Stimulated activated CD8-positive, alpha-beta memory T cell treated with anti-CD3 and anti-CD28 coated beads, Interleukin-7, amount 100 ng/mL, for 1 hour (primary cell): ENCODE measurements at places on chromosomes 4 and X.

- no peak for DNase-seq
These were observed 156.2 kb upstream of the SLC7A11 start for GRCh38 chr4:138398322-138398721.

DNA sequence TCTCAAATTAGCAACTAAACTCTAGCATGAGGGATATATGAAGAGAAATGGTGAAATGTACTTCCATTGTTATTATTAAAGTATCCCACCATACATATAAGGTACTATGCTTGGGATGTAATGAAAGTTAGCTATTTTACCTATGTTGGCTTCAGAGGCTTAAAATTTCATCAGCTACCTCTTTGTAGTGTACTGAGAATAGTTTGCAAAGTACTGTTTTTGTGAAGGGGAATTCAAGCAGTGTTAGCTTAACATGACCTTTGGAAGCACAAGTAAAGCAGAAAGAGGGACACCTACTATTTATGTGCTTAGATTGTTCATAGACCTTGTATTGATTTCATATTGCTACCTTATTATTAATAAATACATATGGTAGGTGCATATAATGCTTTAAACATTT is 11.8 kb downstream of the PPP4R3C start:
- DNase-seq, result no peak

- no peak for DNase-seq
These were observed 38.9 kb upstream of the RAP1GDS1 start for GRCh38 chr4:98222306-98222705.

DNA sequence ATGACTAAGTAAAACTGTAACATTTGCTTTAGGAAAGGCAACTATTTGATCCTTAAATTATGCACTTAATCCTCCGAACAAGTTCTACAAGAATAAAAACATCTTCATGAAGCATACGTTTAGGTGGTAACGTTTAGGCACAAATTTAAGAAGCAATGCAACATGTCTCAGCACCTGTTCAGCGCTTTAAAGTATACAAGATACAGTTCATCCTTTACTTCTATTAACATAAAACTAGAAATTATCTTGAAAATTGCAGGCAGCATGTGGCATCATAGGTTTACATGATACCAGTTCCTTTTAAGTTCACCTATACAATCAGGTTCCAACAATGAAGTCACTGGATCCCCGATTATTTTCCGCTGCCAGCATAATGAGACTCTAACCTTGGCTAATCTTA is 1.5 kb downstream of the PLA2G12A start:
- DNase-seq, result no peak

GRCh38 chr4:152277333-152277732 is 258.6 kb downstream of the FBXW7 start:
- no peak for DNase-seq

- DNase-seq, result no peak
These were observed 59.2 kb downstream of the MND1 start for GRCh38 chr4:153403726-153404125.

DNA sequence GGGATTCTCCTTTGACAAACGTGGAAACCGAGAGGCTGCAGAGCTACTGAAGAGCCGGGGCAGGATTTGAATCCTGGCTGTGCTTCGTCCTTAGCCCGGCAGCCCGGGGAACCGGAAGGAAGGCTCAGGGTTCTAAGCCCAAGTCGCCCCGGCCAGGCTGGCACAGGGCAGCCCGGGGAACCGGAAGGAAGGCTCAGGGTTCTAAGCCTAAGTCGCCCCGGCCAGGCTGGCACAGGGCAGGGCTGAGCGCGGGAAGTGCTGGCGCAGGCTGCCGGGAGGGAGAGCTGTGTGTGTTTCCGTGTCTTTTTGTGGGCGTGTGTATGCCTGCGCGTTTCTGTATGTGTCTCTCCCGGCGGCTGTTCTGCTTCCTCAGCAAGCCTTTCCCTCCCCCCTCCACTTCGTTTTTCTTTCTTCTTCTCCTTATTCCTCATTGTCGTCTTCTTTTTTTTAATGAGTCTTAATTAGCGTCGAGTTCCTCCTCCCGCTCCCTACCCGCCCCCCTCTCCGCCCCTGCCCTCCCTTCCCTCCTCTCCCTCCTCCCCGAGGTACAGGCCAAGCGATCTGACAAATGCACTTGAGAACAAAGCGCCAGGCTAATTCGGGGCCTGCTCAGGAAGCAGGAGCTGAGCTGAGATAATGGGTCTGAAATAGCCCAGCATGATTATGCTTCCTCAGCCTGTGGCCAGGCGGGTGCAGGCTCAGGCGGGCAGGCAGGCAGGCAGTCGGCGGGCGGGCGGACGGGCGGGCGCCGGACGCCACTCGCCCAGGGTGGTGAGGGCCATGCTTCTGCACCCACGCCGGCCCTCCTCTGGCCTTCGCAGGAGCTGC is 65.9 kb downstream of the EFNB1 start:
- no peak for DNase-seq

DNA sequence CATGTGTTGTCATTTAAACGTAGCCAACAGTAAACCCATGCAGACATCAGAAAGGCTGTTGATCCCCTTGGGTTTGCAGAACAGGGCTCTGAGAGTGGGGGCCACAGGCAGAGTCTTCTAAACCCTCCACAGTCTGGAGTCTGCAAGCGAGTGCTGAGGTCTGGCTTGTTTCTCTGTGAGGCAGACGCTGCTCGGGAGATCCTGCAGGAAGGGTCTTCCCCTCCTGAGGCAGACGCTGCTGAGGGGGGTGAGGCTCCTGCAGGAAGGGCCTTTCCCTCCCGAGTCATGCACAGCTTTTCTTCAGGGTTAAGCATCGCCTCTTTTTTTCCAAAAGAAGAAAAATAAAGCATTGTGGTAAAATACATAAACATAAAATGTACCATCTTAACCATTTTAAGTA is 17.1 kb upstream of the PDE6B start:
- no peak for DNase-seq

- DNase-seq, result no peak
These were observed 40.3 kb downstream of the MAML3 start for GRCh38 chr4:140113653-140114052.

GRCh38 chr4:128517739-128518510 is 230.3 kb upstream of the PGRMC2 start:
- no peak for DNase-seq

DNA sequence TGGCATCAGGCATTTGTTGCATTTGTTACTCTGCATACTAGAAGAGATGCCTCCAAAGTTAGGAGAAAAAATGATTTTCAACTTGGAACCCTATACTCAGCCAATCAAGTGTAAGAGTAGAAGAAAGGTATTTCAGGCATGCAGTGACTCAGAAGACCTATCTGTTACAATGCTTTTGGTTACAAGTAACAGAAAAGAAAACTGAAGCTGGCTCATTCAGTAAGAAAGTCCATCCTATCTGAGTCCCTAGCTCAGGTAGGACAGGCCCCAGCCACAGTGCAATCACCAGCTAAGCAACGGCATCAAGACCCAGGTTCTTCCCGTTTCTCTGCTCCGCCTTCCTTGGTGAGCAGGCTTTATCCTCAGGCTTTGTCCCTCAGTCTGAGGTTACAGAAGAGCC is 23.3 kb downstream of the MECP2 start:
- no peak for DNase-seq

GRCh38 chr4:38489011-38489861 is 174.8 kb upstream of the KLF3 start:
- DNase-seq, result no peak

GRCh38 chrX:48696909-48697727 is 584 bp downstream of the SUV39H1 start:
- DNase-seq, result no peak

GRCh38 chr4:101008503-101008902 is 338.8 kb downstream of the PPP3CA start:
- no peak for DNase-seq

- no peak for DNase-seq
These were observed 145.8 kb upstream of the SPRY1 start for GRCh38 chr4:123250843-123251242.

- no peak for DNase-seq
These were observed 29.6 kb upstream of the TASL start for GRCh38 chrX:30607155-30607554.

- no peak for DNase-seq
These were observed 180.4 kb downstream of the NR3C2 start for GRCh38 chr4:148261848-148262247.

GRCh38 chr4:2802618-2803531 is 10.0 kb downstream of the SH3BP2 start:
- DNase-seq, result no peak

DNA sequence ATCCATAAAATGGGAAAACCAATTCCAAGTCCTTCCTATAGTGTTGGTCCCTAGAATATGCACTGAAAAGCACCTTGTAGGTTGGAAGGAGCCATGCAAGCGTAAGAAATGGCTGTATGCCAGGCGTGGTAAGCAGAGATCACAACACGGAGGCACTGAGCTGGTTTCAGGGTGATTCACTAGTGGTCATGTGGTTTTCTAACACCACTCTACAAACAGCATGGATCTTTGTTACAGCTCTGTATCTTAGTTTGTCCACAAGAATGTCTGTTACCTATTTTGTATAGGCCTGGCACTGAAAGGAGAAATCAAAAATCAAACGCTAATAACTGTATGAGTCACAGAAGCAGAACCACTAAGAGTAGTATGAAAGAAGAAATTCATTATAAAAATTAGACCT is 71.9 kb downstream of the MAGEB17 start:
- DNase-seq, result no peak

DNA sequence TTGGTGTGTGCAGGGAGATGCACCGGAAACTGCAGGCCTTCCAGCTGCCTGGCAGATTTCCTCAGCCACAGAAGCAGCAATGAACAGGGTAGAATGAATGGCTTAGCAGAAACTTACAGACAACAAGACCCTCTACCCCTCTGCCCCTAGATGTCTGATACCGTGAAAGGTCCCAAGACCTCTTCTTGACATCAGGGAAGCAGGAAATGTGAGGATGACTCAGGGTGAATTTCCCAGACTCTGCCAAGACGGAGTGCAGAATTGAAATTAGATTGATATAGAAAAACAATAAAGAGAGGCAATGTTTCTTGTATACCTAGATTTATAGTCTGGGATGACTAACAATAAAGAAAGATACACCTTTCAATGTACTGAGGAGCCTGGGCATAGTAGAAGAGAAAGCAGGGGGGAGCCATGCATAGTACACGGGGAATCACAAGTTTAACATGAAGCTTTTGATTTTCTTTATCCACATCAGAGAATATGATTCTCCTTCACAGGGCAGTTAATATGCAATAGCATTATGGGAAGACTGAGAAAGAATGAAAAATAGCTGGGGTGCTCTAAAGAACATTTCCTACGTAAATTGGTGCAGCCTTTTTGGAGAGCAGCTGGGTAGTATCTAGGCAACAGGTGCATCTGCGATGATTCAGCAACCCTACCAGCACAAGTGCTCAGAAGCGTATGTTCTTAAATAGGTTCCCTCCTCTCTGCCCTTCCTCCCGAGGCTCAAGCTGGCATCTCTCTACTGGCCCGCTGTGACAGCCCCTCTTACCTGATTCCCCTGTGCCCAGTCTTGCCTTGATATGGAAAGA is 18.3 kb upstream of the CXCR3 start:
- DNase-seq, result no peak

DNA sequence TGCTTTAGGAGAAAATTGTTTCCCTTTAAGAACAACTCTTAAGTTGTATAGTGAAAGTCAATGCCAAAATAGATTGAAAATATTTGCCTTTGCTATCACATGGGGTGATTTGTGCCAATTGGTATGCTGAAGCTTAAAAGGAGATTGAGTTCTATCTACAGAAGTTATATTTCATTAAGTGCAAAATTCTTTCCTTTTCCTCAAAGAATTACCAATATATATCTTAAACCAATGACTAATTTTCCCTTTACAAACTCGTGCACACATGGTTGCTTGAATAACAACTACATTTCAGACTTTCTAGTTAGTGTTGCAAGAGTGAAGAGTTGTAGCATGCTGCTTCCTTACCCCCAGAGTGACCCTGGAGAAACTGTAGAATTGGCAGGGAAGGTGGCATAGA is 990.0 kb upstream of the PABPC4L start:
- DNase-seq, result no peak

DNA sequence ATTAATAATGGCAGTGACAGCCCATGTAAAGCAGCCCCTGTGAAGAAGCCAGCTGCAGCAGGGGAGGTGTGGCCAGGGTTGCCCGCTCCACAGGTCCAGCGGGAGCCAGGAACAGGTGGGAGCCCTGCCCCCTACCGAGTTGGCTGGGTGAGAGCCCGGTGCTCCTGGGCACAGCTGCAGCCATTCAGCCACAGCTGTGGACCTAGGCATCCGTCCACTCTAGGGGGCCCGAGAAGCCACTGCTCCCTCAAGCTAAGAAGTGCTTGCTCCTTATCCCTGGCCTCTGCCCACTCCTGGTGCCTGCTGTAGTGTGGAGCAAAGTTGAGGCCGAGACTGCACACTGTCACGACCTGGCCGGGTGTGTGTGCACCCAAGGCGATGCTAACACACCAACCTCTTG is 1469.0 kb downstream of the PCDH7 start:
- DNase-seq, result no peak

- no peak for DNase-seq
These were observed 6.3 kb upstream of the ADD1 start for GRCh38 chr4:2837110-2837903.

- DNase-seq, result no peak
These were observed 15.9 kb downstream of the TMEM184C start for GRCh38 chr4:147633113-147633512.

- DNase-seq, result no peak
These were observed 71.5 kb downstream of the TSPAN5 start for GRCh38 chr4:98586962-98587354.

DNA sequence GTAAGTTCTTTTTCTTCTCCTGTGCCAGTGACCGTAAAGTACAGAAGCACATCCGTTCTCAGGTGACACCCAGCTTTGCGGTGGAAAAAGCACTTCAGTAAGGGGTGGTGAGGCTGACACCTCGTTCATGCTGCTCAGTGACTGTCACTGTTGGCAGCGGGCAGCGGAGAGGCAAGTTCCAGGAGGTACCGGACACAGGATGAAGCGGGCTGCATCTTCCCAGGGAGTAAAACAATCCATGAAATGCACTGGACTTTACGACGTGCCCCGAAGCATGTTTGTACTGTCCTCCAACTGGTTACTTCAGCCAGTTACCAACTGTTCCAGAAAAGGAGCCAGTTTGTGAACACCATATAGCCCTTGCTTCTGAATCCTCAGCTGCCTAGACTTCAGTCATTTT is 110.7 kb downstream of the ZNF827 start:
- DNase-seq, result no peak

- DNase-seq, result no peak
These were observed 1540.0 kb upstream of the PABPC4L start for GRCh38 chr4:135741583-135741982.

- no peak for DNase-seq
These were observed 8.1 kb upstream of the FGFR3 start for GRCh38 chr4:1784789-1785591.

- DNase-seq, result no peak
These were observed 43.5 kb downstream of the GATB start for GRCh38 chr4:151717314-151717713.

DNA sequence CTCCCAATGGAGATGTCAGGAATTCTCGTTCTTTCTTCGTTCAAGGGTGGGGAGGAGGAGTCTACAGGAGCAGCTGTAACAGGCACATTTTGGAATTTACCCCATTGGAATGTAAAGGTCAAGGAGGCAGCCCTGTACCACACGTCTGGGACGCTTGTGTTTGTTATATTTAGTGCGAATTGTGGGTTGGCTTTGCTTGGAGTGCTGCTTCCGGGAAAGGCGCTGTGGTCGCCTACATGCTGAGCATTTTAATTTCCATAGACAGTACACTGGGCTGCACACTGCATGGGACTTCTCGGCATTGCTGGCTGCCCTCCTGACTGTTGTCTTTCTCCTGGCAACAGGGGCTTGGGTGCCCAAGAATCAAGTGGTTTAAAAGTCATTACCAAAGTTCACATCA is 12.8 kb downstream of the GYG2 start:
- no peak for DNase-seq
